ENCODE measurements at places on chromosomes 3 and 15. TPM values are rescaled to one million over a fixed set of nuclear protein-coding genes. Genes with fewer than 3 reads are reported as not detected.

The REC114 gene
- not detected for total RNA-seq

The KLHL6 gene
- 2.5 TPM for total RNA-seq

The HACD3 gene
- 124 TPM for total RNA-seq

The CHRFAM7A gene
- 9.5 TPM for total RNA-seq

The PIGZ gene
- 7.8 TPM for total RNA-seq

The CGGBP1 gene
- total RNA-seq, result 138 TPM

The VIPR1 gene
- total RNA-seq, result 3.7 TPM

The OXTR gene
- 1.4 TPM for total RNA-seq

The ARIH1 gene
- 80.1 TPM for total RNA-seq

The PEX5L gene
- 22.8 TPM for total RNA-seq

The CFAP100 gene
- total RNA-seq, result not detected

The CADPS gene
- total RNA-seq, result 418 TPM

The LMAN1L gene
- total RNA-seq, result 3.0 TPM

The PDZRN3 gene
- 72.3 TPM for total RNA-seq

The CNTN4 gene
- total RNA-seq, result 98.5 TPM

The RETNLB gene
- not detected for total RNA-seq

The DUOXA2 gene
- total RNA-seq, result not detected

The PCSK6 gene
- total RNA-seq, result 48.1 TPM

The ARGFX gene
- not detected for total RNA-seq

The GRAMD2A gene
- 0.66 TPM for total RNA-seq

The PCLAF gene
- 13.6 TPM for total RNA-seq

The TRPC1 gene
- total RNA-seq, result 55.5 TPM

The PLA2G4D gene
- total RNA-seq, result not detected

The LRRC58 gene
- 51.2 TPM for total RNA-seq

The TNFSF10 gene
- 21.5 TPM for total RNA-seq

The SCAMP2 gene
- total RNA-seq, result 30.4 TPM

The CPLX3 gene
- 42.8 TPM for total RNA-seq

The GOLGA8Q gene
- total RNA-seq, result 5.9 TPM

The CCR3 gene
- not detected for total RNA-seq
